ENCODE measurements at places on chromosomes 3 and 15.

GRCh38 chr3:149703466-149703865 is 45.6 kb upstream of the WWTR1 start:
- no peak for DNase-seq

DNA sequence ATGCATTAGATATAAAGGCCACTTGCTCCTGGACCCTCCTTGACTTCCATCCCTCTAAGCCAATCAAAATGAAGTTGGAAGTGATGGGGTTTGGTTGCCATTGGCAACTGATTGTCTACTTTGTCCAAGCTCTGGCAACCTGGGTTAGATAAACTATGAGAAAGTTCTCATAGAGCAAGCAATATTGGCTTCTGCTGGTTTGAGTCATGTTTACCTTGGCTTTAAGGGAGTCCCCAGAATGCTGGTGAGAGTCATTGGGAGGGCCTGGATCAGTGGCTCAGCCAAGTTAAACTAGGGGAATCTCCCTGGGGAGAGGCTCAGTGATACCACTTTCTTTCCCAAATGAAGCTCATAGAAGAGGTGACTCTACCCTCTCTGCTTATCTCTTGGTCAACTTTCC is 176.3 kb upstream of the ROPN1 start:
- DNase-seq = no peak

GRCh38 chr3:188432802-188433520 is 279.0 kb downstream of the LPP start:
- no peak for DNase-seq

DNA sequence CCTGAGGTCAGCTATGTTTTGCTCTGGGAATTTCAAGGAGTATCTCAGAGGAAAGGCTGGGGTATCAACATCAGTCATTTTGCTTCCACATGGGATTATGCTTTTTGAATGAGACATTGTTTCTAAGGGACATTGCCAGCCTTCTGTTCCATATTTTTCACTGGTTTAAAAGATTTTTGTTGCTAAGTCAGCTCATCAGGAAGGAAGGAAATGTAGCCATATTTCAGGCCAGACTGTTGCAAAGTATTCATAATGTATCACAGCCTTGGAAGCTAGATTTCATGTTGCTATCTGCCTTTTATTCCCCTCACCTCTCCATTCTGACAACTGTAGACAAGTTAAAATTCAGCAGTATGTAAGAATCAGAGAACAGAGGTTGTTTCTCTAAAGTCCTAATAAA is 61.0 kb upstream of the CHRM5 start:
- no peak for DNase-seq

DNA sequence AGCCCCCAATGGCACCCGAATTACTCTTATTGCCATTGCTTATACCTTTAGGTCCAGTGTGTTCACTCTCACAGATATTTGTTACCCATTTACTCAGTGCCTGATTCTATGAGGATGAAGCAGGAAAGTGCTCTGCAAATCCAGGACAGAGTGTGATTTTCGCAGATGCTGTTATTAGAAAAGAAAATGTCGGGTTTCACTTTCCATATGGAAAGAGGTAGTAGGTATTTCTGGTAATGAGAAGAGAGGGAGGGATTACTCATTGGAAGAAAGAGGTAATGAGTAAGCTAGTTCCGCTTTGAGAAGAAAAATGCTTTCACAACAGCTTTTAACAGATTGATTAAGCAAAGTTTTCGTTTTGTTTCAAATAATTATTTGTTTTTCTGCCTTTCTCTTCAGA is 336.3 kb upstream of the CFAP20DC start:
- DNase-seq = no peak

- no peak for DNase-seq
Measured at GRCh38 chr3:21393683-21394311, 357.2 kb downstream of the ZNF385D start.

- peak; percentile 25 for DNase-seq
Measured at GRCh38 chr15:40511472-40512133, 40.8 kb downstream of the CHST14 start.

DNA sequence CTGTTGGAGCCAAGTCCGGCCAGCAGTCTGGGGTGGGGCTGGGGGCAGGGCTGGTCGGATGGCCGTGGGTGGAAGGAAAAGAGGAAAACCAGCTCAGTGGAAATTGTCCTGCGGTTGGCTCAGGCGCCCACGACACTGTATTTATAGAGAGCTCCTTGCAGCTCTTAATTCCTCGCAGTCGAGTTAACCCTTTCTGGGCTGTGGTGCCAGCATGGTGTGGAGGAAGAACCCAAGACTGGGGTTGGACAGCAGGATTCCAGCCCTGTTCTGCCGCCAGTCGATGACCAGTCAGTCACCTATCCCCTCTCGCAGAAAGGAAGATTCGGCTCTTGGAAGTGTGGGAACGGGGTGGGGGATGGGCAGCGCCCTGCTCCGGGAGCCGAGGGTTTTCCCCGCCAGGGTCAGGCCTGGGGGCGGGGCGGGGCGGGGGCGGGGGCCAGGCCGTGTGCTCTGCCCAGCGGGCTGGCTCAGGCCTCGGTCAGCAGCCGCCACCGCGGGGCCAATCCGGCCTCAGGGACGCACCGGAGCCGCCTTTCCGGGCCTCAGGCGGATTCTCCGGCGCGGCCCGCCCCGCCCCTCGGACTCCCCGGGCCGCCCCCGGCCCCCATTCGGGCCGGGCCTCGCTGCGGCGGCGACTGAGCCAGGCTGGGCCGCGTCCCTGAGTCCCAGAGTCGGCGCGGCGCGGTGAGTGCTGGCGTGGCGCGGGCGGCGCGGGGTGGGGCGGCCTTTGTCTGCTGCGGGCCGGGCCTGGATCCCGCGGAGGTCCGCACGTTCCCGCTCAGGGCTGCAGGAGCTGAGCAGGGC is at the start of gene CD276:
TSS of gene CD276 (plus strand) at position 607 of the 804 bp plus-strand sequence. CDS start 15,257 bp downstream, outside the sequence.
- DNase-seq = peak; percentile 57

GRCh38 chr3:160170409-160171370 is 54.5 kb upstream of the C3orf80 start:
- DNase-seq = no peak

- DNase-seq = no peak
Measured at GRCh38 chr3:55157731-55158130, 229.9 kb upstream of the LRTM1 start.

- DNase-seq = no peak
Measured at GRCh38 chr3:123642182-123642956, 57.5 kb upstream of the HACD2 start.

GRCh38 chr3:24101676-24102168 is 156.6 kb downstream of the NR1D2 start:
- DNase-seq = no peak

DNA sequence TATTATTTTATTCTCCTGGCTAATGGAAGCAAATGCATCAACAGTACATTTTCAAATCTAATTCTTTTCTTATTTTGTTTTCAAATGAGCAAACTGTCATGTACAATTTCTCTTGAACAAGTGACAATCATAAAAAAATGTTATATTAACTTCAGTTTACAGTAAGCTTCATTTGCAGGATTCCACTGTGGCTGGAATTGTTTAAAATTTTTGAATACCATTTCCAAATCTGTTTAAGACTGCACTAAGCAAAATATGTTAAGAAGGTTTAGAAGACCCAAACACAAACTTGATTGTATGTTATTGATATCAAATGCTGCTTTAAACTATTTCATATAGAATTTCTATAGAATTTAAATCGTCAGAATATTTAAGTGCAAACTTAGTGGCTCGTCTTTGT is 92.8 kb downstream of the ZNF280D start:
- DNase-seq = no peak

DNA sequence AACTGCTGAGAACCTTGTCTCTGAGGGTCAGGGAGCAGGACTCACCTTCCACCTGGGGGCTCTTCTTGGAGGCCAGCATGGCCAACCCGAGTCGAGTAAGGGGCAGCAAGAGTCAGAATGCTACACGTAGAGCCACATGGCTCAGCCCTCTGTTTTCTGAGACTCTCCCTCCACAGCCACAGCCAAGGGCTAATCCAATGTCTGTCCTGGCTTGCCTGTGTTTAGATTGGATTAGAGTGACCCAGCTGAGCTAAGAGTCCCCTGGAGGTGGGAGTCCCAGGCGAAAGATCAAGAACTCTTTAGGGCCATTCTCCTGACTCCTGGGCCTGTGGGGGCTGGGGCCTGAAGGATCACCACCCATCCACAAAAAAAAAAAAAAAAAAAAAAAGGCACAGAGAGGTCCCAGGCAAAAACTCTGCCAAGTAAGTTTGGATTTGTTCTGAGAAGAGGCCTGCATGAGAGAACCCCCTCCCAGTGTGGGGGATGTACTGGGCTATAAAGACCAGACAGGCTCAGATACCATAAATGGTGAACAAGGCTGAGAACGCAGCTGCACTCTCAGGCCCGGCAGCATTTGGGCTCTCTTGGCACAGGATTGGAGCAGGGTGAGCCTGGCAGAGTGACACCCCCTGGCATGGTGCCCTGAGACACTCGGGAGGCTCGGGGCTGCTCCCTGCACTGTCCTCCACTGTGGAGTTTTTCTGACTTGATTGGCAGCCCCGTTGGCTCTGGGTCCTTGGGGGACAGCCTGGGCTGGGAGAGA is 88.0 kb upstream of the OSBPL11 start:
- DNase-seq = no peak

DNA sequence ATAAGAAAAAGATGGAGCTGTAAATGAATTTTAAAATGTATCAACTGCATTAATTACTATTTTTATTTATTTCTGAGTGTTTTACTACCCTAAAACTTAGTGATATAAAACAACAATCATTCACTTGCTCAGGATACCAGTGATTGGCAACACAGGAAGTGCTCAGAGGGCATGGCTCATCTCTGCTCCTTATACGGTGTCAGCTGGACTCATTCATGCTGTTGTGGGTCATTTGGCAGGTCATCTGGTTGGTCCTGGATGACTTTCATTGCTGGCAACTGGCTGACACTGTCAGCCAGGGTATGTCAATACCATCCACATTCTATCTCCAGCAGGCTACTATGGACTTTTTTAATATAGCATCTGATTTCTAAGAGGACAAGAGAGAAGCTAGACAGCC is 689.6 kb upstream of the NECTIN3 start:
- no peak for DNase-seq

DNA sequence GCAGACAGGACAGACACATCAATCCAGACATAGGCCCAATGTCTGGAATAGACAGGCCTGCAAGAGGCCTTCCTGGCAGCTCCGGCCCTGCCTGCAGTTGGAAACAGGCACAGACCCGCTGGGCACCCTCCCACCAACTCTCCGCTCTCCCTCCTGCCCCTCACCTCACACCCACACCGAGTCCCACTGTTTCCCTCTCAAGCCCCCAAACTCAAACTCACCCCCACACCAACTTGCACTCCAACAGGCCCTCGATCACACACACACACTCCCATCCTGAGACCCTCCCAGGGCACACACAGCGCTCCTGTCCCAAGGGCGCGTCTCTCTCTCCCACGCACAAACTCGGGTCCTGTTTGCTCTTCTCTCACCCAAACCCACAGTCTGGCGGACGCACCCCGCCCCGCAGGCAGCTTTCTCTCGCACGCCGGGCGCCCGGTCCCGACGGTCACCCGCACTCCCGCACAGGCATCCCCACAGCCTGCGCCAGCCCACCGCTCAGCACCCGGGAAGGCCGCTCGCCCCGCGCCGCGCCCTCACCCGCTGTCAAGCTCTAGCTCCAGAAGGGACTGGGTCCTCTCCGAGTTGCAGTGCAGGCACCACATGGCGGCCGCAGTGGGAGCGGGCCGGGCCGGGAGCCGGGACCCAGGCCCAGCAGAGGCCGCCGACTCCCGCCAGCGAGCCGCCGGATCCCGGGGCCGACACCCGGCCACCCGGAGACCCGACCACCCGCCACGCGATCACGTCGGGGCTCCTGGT is 106.2 kb downstream of the IQSEC1 start:
- DNase-seq = no peak

DNA sequence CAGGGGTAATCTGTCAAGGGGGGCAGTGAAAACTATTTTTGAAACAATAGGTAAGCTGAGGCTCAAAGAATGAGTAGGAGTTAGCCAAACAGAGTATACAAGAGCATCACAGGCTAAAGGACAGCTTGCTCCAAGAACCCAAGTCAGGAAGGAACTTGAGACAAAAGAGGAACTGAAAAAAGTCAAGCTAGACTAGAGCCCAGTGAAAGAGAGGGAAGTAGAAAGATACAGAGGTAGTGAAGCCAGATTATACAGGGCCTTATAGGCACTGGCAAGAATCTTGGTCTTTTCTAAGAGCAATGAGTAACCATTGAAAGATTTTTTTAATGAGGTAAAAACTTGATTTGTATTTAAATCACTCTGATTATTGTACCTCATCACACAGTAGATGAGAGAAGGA is 69.9 kb downstream of the FILIP1L start:
- DNase-seq = no peak

DNA sequence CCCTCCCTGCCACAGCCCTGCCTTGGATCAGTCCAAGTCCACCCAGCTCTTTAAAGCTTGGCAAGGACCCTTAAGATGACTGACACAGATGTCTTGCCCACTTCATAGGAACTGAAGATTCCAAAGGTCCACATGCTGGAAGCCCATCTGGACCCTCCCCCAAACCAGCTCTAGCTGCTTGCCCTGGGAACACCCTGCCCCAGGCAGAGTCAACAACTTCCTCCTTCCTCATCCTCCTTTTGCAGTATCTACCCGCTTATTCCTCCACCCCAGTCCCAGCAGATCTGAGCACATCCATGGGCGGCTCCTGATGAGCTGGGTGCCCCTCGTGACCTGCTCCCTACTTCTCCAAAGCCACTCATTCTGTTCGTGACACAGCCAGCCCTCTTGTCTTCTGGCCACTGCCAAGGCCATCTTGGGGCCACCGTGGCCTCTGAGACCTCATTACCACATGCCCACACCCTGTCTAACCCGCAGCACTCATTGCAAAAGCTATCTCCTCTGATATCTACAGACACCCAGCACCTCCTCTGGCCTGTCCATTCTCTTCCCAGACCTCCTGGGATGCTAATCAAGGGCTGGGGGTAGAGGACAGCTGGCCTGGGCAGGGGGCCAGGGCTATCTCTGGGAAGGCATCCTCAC is 2.0 kb upstream of the PFKFB4 start:
- DNase-seq = no peak

GRCh38 chr3:124648551-124648950 is 81.7 kb upstream of the UMPS start:
- no peak for DNase-seq

GRCh38 chr3:172065527-172065926 is 26.1 kb downstream of the FNDC3B start:
- DNase-seq = no peak

DNA sequence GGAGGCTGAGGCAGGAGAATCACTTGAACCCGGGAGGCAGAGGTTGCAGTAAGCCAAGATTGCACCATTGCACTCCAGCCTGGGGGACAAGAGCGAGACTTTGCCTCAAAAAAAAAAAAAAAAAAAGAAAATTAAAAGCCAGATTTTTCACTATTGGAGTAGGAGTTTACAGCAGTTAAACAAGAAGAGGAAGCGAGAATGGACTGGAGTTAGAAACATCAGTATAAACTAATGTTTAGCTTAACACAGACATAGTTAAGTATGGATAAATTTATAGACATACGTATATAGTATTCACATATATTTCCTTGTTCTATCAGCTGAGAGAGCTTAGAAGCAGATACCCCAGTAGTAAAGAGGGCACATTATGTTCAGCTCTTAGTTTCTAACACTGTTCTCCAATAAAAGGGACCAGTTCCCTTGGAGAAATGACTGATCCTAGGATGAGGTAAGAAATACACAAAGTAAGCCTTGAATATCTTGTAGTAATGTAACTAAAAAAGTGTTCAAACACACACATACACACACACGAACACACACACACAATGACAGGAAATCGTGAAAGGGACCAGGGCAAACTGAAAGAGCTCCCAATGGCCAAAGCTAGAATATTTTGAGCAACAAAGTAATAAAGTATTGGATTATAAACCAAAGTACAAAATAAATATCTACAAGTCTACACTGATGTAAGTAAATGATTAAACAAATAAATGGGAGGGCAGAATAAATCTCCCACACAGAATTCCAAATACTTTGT is 25.1 kb downstream of the PIK3CB start:
- DNase-seq = no peak

Measured in spinal cord (tissue), 10 donors.